ENCODE measurements at places on chromosomes 7 and 10. TPM values are rescaled to one million over a fixed set of nuclear protein-coding genes. Genes with fewer than 3 reads are reported as not detected.

- DNase-seq: no peak
These were observed 61.5 kb downstream of the TNS3 start for GRCh38 chr7:47520406-47520805.

DNA sequence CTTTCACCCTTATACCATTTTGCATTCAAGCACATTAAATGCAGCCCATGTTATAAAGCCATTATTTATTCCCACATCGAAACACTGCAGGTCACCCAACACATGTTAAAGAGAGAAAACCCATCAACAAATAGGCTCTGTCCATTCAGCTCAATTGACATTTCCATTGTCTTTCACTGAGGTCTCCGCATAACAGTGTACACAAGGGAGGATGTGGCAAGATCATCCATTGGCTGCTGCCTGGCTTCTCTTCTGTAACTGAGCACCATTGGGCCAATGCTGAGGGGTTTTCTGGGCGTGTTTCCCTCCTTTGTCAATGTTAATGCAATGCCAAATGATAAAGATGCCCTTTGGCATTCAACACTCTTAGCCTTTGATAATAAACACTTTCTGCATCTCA, 278.1 kb upstream of the SP4 start:
- DNase-seq: no peak

The DLX5 gene
- 0.22 TPM for total RNA-seq

The TFPI2 gene
- total RNA-seq: 27.9 TPM

DNA sequence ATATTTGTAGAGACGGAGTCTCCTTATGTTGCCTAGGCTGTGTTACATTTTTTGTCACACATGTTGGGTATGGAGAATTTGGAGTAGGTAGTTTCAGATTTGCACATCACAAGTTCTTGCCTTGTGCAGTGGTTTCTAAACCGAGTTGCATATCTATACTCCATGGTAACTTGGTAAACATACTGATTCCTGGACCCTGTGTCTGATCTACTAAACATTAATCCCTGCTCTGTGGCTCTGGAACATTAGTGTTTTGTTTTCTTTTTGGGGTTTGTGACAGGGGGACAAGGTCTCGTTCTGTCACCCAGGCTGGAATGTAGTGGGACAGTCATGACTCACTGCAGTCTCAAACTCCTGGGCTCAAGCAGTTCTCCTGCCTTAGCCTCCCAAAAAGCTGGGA, 24.7 kb downstream of the AUTS2 start:
- DNase-seq: no peak

- no peak for DNase-seq
These were observed 73.4 kb downstream of the LYZL2 start for GRCh38 chr10:30556189-30556588.

GRCh38 chr7:96346293-96346953, 24.5 kb upstream of the SLC25A13 start:
- no peak for DNase-seq

- DNase-seq: peak; percentile 91
These were observed 36.6 kb upstream of the TNPO3 start for GRCh38 chr7:129091484-129092002.

The SPDYE16 gene
- not detected for total RNA-seq

DNA sequence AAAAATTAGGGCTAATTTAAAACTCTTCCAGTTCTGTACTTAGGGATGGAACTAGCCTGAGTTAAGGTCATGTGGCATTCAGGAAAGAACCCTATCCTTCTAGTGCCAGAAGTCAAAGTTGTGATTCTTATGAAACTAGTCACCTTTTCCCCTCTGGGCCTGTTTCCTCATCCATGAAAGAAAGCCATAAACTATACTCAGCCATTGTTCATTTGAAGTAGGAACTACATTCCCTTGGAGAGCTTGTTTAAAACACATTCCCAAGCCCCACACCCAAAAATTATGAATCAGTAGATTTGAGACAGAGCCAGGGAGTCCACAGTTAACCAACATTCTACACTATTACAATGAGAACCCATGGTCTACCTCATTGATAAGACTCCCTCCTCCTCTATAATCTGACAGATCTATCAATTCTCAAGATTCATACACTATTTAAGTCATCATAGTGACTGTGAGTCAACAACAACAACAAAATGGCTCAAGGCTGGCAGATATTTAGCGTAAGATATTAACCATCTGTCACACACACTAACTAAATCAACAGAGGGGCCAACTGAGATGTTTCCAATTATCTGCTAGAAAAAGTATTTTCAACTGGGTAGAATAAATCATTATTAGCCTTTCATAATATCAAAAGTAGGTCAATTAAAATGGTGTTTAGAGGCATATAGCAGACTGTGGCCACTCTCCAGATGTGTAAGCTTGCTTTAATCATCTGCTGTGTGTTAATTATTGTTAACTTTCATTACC, 102.3 kb downstream of the SLC25A13 start:
- DNase-seq: no peak

GRCh38 chr7:129530795-129531391, 28.6 kb downstream of the SMKR1 start:
- no peak for DNase-seq

- no peak for DNase-seq
These were observed 326.0 kb downstream of the RPS24 start for GRCh38 chr10:78359640-78360091.

- no peak for DNase-seq
These were observed 98.7 kb upstream of the ZNF438 start for GRCh38 chr10:31130406-31130805.

The EEPD1 gene
- total RNA-seq: 18.5 TPM

GRCh38 chr7:42233171-42233570, 3.8 kb downstream of the GLI3 start:
- DNase-seq: no peak

DNA sequence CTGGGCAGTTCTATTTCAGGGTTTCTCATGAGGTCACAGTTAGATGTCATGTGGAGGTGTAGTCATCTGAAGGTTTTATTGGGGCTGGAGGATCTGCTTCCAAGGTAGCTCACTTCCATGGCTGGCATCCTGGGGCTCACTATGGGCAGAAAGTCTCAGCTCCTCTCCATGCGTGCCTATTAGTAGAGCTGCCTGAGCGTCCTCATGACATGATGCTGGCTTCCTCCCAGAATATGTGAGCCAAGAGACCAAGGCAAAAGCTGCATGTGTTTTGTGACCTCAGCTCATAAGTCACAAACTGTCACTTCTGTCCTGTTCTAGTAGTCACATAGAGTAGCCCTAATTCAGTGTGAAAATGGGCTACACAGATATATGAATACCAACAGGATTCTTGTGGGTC, 524.4 kb downstream of the SUGCT start:
- no peak for DNase-seq

- peak; percentile 74 for DNase-seq
These were observed 6.6 kb downstream of the LRRC18 start for GRCh38 chr10:48932831-48933664.
